ENCODE measurements at places on chromosomes 11 and 22. TPM values are rescaled to one million over a fixed set of nuclear protein-coding genes. Genes with fewer than 3 reads are reported as not detected.

DNA sequence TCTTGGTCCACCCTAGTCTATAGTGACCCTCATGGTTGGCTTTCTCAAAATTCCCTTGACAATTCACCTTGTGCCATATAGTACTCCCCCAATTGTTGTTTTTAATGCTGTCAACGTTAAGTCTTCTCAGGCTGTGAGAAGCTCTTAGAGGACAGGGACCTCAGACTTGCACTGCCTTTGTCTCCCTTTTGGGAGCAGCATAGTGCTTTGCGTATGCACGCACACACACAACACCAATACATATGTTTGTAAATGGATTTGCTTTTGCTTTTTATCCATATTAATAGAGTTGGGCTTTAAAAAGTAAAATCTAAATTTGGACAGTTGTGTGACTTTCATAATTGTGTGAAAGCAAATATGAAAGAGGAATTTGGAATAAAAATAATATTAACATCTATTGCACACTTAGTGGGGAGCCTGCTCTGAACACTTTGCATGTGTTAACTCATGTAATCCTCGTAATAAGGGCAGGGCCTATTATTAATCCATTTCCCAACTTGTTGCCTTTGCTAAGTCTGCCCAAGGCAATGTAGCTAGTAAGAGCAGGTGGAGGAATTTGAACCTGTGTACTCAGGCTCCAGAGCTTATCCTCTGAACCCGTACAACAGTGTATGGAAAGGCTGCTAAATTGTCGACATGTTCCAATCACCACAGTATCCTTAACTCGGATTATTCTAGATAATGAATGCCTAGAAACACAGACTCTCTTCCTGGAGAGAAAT, 257.7 kb upstream of the NARS2 start:
- no peak for DNase-seq

DNA sequence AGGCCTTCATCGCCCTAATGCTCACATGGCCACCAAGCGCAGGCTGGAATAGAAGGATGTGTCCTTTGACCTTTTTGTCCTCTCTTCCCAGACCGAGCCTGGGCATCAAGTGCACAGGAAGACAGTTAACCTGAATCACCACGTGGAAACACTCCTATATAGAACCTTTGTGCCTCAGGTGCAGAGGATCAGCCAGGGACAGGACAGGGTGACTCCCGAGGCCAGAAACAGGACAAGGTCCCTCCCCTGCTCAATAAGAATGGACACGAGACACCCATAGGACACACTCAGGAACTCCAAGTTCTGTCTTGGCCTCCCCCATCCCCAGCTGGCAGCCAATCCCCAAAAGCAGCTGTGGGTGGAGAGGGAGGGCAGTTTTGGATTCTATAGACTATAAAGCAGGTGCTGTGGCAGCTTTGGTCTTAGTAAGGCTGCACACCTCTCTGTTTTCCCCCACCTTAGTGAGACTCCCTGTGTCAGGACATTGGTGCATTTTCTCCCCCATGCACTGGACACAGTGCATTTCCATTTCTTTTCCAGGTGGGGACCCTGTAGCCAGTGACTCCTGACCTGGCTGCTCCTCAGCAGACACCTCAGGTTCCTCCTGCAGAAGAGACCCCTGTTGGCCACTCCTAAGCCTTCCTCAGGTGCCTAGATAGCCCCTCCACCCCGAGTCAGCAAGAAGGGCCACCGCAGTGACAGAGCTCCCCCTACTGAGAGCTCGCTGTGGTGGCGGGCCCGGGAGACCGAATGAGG, 43.6 kb upstream of the POU2AF1 start:
- no peak for DNase-seq

The ALX4 gene
- 1.0 TPM for total RNA-seq

The HOATZ gene
- total RNA-seq: not detected

Measured in Panc1 (cell line).